Mononuclear cell (primary cell): ENCODE measurements at places on chromosomes 7 and 10. TPM values are rescaled to one million over a fixed set of nuclear protein-coding genes. Genes with fewer than 3 reads are reported as not detected.

The CYP2C19 gene
- total RNA-seq, result not detected

The CDNF gene
- total RNA-seq, result 1.0 TPM

The MYOZ1 gene
- not detected for total RNA-seq

The PCLO gene
- not detected for total RNA-seq

The IFIT1B gene
- total RNA-seq, result 0.10 TPM

The CXCL12 gene
- total RNA-seq, result under 0.01 TPM

The VSIR gene
- 240 TPM for total RNA-seq

The TBC1D12 gene
- total RNA-seq, result 18.2 TPM

The SPDYE5 gene
- not detected for total RNA-seq

The NEURL1 gene
- 4.8 TPM for total RNA-seq

The CFAP69 gene
- total RNA-seq, result 0.42 TPM

The GIMAP2 gene
- total RNA-seq, result 159 TPM

The PPP1R3C gene
- total RNA-seq, result 0.21 TPM

The SSC4D gene
- total RNA-seq, result not detected

The PFKFB3 gene
- total RNA-seq, result 208 TPM

The PON1 gene
- total RNA-seq, result not detected

The CYP2C18 gene
- not detected for total RNA-seq

The CTBP2 gene
- 6.4 TPM for total RNA-seq

The ATG9B gene
- 3.6 TPM for total RNA-seq

The CLCN1 gene
- total RNA-seq, result 0.21 TPM

The AEBP1 gene
- total RNA-seq, result 5.4 TPM

The ADRB1 gene
- total RNA-seq, result 2.4 TPM

The EPHA1 gene
- 2.3 TPM for total RNA-seq

The ITIH5 gene
- total RNA-seq, result 0.10 TPM

The FHIP2A gene
- 47.1 TPM for total RNA-seq

The MBL2 gene
- total RNA-seq, result not detected

The VWDE gene
- 1.6 TPM for total RNA-seq

The HTR5A gene
- total RNA-seq, result under 0.01 TPM

The ACTA2 gene
- 1.8 TPM for total RNA-seq

The KCNIP2 gene
- 4.1 TPM for total RNA-seq

The ACTL6B gene
- not detected for total RNA-seq
